Bronchial smooth muscle cell (primary cell): ENCODE measurements at places on chromosomes 5 and 9. TPM values are rescaled to one million over a fixed set of nuclear protein-coding genes. Genes with fewer than 3 reads are reported as not detected.

The PCDHGA11 gene
- 7.0 and 12.0 TPM in 2 replicates for total RNA-seq

The MUSK gene
- 0.32 and 2.1 TPM in 2 replicates for total RNA-seq

The SPINK7 gene
- total RNA-seq = not detected in 2 replicates

The ACSL6 gene
- total RNA-seq = under 0.01 and 0.17 TPM in 2 replicates

The RBM18 gene
- total RNA-seq = 5.8 and 7.1 TPM in 2 replicates

The CFAP157 gene
- 0.09 and 0.16 TPM in 2 replicates for total RNA-seq

The INSL6 gene
- not detected in 2 replicates for total RNA-seq

The PHF19 gene
- 15.9 and 17.3 TPM in 2 replicates for total RNA-seq

The PMPCA gene
- total RNA-seq = 30.7 and 36.9 TPM in 2 replicates

The ATOX1 gene
- 85.0 and 99.2 TPM in 2 replicates for total RNA-seq

The SOHLH1 gene
- not detected in 2 replicates for total RNA-seq

The NKD2 gene
- 0.16 and 4.0 TPM in 2 replicates for total RNA-seq

The SLC34A1 gene
- under 0.01 TPM in 1 of 2 replicates, not detected in the other for total RNA-seq

The PCDHB13 gene
- 0.32 and 0.94 TPM in 2 replicates for total RNA-seq

The TRMO gene
- 11.7 and 17.9 TPM in 2 replicates for total RNA-seq

The PDZD2 gene
- 0.09 and 0.16 TPM in 2 replicates for total RNA-seq

The AHRR gene
- total RNA-seq = 23.8 and 29.2 TPM in 2 replicates

The SLC4A9 gene
- not detected in 2 replicates for total RNA-seq

The GNAQ gene
- total RNA-seq = 18.3 and 19.8 TPM in 2 replicates

The SELENOP gene
- total RNA-seq = 87.6 and 223 TPM in 2 replicates

The HBEGF gene
- 0.47 and 0.52 TPM in 2 replicates for total RNA-seq
